ENCODE measurements at places on chromosomes 4 and X.

- no peak for DNase-seq
Observed at GRCh38 chrX:52118262-52118661, 49.3 kb upstream of the MAGED4B start.

DNA sequence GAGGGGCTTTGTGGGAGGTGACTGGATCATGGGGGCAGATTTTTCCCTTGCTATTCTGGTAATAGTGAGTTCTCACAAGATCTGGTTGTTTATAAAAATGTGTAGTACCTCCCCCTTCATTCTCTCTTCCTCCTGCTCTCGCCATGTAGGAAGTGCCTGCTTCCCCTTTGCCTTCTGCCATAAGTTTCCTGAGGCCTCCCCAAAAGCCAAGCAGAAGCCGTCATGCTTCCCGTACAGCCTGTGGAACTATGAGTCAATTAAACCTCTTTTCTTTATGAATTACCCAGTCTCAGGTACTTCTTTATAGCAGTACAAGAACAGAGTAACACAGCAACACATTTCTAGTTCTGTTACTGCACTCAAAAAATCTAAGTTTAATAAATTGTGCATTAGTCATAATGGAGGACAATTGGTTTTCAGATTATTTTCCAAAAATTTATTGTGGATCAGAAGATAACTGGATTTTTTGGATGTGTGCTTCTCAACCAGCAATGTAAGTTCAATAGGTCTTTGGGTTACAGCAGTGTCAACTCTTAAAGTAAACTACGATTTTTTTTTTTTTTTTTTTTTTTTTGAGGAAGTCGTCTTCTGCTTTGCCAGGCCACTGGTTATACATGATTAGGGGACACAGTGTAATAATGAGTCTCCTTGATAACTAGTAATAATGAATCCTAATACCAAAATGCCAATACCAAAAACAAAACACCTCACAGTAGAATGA, 69.9 kb downstream of the CHIC2 start:
- DNase-seq: no peak

DNA sequence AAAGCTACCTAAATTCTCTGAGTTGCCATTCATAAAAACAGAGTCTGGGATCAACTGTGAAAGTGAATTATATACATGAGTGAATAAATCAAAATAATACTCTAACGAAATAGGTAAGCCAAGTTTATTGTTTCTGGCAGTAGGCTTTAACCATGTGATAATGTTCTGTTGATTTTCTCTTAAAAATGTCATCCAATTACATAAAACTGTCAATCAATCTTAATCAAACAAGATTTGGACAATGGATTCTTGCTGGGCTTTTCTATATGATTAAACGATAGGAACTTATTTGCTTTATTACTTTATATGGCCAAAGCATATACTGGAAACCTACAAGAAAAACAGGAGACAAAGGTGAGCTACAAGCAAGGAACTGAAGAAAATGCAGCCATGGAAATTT, 148.8 kb downstream of the INPP4B start:
- no peak for DNase-seq

- no peak for DNase-seq
Observed at GRCh38 chrX:108123591-108124366, 32.2 kb downstream of the ATG4A start.

- no peak for DNase-seq
Observed at GRCh38 chrX:150162141-150162540, 201.0 kb upstream of the MAMLD1 start.

GRCh38 chr4:121079376-121079775, 7.0 kb upstream of the NDNF start:
- no peak for DNase-seq

DNA sequence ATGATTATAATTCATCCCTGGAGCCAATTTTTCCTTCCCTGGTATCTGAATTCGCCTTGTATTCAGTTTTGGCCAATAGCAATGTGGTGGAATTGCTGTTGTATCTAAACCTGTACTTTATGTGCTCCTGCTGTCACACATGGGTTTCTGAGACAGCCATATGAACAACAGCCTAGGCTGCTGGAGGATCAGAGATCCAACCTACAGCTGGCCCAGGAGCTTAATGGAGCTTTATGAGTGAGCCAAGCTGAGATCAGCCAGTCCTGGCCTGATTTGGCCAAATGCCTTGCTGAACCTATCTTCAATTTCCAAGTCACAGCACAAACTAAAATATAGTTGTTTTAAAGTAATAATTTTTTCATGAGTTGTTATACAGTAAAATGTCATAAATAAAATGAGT, 1071.5 kb downstream of the PCDH7 start:
- DNase-seq: no peak
